ENCODE measurements at places on chromosomes 6 and 20.

GRCh38 chr6:43780293-43780692, 10.3 kb downstream of the VEGFA start:
- no peak for DNase-seq

DNA sequence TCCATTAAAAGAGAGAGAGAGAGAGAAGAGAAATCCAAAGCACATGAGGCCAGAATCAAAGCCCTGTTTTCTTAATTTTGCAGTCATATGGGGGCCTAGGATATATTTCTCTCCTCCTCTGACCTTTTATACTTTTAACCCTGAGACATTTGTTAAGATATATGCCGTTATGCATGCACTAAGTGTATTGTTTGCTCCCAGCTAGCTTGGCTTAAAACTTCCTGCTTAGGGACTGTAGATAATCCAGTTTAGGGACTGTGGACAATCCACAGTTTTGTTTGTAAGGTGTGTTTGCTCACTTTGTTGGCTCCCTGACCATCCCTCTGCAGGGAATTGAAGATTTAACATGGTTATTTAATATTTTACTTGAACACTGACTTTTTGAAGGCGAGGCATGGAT, 166.3 kb upstream of the TSHZ2 start:
- no peak for DNase-seq

- peak; percentile 43 for DNase-seq
Measured at GRCh38 chr6:8219352-8219943, 117.1 kb upstream of the EEF1E1 start.

GRCh38 chr20:37776049-37776448, 82.2 kb downstream of the CTNNBL1 start:
- no peak for DNase-seq

GRCh38 chr20:37315452-37316110, 26.1 kb downstream of the MANBAL start:
- no peak for DNase-seq

GRCh38 chr20:40991181-40991889, 37.3 kb upstream of the TOP1 start:
- no peak for DNase-seq

- no peak for DNase-seq
Measured at GRCh38 chr6:130385064-130385695, 19.4 kb downstream of the TMEM200A start.

DNA sequence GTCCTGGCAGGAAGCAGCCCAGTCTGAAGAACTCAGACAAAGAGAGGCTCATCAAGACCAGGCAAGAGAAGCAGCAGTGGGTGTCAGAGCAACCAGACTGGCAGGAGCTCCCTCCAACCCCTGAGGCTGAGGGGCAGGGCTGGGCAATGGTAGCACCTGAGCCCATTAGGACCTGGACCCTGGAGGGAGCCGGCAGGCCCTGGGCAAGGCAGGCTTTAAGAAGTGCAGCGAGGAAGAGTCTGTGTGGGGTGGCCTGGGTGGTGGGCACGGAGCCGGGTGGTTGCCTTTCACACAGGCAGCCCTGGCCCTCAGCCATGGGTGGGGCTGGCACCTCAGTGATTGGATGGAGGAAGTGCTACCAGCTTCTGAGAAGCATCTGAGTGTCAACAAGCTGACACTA, 33.1 kb upstream of the IRF4 start:
- DNase-seq: no peak

Data from NCI-H446 (cell line).